ENCODE measurements at places on chromosomes 7 and 10.

GRCh38 chr7:4102231-4102841 is 579.8 kb upstream of the FOXK1 start:
- no peak for DNase-seq

GRCh38 chr7:21099432-21099831 is 312.7 kb upstream of the SP8 start:
- no peak for DNase-seq

DNA sequence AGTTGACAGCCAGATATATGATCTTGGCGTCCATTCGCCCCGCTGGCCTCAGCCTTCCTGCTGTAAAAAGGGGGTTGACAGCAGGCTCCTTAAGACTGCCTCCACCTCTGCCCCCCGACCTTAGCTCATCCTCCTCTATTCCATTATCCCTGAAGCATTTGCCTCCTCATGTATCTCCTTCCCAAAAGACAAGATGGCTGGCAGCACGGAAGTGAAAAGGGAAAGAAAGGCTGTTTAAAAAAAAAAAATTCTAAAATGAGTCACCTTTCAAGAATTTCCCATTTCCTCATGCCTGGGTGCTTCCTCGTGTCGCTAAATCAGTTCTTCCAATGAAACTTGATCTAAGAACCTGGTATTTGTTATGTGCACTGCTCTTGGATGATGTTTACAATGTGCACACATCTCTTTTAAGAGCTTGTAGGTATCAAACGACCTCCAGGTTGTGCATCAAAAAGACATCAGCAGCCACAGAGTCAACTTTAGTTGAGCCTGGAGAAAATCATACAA is 1.7 kb downstream of the SCRN1 start:
- DNase-seq = no peak

- no peak for DNase-seq
Measured at GRCh38 chr10:100163704-100164621, 21.9 kb downstream of the ERLIN1 start.

DNA sequence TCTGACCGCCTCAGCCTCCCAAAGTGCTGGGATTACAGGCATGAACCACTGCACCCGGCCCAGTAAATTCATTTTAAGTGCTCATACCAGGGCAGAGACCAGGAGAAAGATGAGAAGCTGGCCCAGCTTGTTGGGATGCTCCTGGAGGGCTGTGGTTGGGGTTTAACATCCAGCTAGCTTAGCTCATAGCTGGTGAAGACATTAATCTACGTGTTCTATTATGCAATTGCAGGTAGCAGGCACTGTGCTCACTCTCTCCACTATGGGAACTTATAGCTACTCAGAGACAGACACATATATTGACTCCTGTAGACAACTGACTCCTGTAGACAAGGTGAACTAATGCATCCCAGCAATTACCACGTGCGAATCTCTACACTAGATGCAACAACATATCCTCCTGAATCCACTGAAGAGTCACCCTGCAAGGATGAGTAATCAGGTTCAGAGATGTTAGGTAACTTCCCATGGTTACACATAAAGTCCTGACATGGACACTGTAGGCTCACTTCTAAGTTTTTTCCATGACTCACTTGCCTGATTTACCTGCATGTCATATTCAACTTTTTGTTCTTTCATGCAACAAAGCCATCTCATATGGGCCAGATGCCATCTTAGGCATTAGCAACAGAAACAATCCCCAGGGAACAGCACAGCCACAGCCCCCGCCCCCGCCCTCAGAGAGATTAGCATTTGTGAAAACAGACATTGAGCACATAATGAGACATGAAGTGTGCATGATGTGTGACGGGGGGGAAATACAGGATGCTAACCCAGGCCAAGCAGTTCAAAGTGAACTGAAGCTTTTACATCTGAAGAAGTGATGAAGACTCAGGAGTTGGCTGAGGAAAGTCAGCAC is 37.2 kb downstream of the ERLIN1 start:
- no peak for DNase-seq

DNA sequence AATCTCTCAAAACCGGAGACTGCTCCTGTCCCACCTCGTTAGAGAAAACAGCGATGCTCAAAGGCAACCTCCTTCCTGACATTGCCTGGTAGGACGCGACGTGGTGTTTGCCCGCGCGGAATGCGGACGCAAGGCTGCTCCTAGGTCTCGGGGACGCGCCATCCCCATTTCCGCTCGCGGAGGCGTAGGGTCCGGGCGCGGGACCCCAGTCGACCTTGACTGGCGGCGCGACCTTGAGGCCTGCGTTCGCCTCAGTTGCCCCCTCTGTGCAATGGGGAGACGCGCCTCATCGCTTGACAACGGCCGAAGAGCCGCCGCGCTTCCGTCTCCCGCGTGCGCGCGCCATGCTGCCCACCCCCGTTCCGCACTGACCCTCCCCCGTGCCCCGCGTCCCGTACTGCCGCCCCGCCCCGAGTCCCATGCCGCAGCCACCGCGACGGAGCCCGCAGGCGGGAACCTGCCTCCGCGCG is 412 bp upstream of the PPIA start:
- DNase-seq = no peak

- no peak for DNase-seq
Measured at GRCh38 chr7:20407585-20408466, 77.1 kb downstream of the ITGB8 start.
